Activated T-cell treated with anti-CD3 and anti-CD28 coated beads, Interleukin-2, amount 50 U/mL, for 4 hours (primary cell): ENCODE measurements at places on chromosomes 2 and 18. TPM values are rescaled to one million over a fixed set of nuclear protein-coding genes. Genes with fewer than 3 reads are reported as not detected.

Gene CYP27A1
- total RNA-seq, result 0.26 TPM

Gene TMEM198
- 4.3 TPM for total RNA-seq

Gene METTL21A
- total RNA-seq, result 44.7 TPM

Gene CAPG
- total RNA-seq, result 10.9 TPM

Gene CARF
- total RNA-seq, result 1.5 TPM

Gene POU3F3
- not detected for total RNA-seq

Gene SULT1C4
- total RNA-seq, result not detected

Gene FBXO48
- total RNA-seq, result 0.43 TPM

Gene IL1B
- total RNA-seq, result 1.3 TPM

Gene CLEC4F
- total RNA-seq, result not detected

Gene EFHD1
- total RNA-seq, result 0.16 TPM

Gene ASPRV1
- total RNA-seq, result 0.74 TPM

Gene HNMT
- total RNA-seq, result not detected

Gene ABCA12
- not detected for total RNA-seq

Gene RIT2
- not detected for total RNA-seq

Gene STAM2
- 23.1 TPM for total RNA-seq

Gene RESP18
- not detected for total RNA-seq

Gene ZAP70
- 194 TPM for total RNA-seq

Gene PTPRN
- not detected for total RNA-seq
